Naive thymus-derived CD4-positive, alpha-beta T cell (primary cell): ENCODE measurements at places on chromosomes 2 and 18. TPM values are rescaled to one million over a fixed set of nuclear protein-coding genes. Genes with fewer than 3 reads are reported as not detected.

The XIRP2 gene
- not detected for total RNA-seq

The SNX17 gene
- total RNA-seq = 112 TPM

The AKAIN1 gene
- total RNA-seq = not detected

The SPATA3 gene
- not detected for total RNA-seq

The KCNG3 gene
- total RNA-seq = 0.11 TPM

The ODC1 gene
- total RNA-seq = 73.0 TPM

The PROKR1 gene
- total RNA-seq = not detected

The ZAP70 gene
- total RNA-seq = 382 TPM

The SP100 gene
- total RNA-seq = 203 TPM

The PHLPP1 gene
- 5.5 and 8.6 TPM in 2 replicates for total RNA-seq

The MYO3B gene
- total RNA-seq = 0.69 and 0.82 TPM in 2 replicates

The MRPS9 gene
- total RNA-seq = 22.2 TPM

The PIEZO2 gene
- not detected for total RNA-seq

The TM4SF20 gene
- total RNA-seq = not detected

The SMYD1 gene
- total RNA-seq = not detected

The RAB6C gene
- total RNA-seq = not detected

The MGAT4A gene
- 118 and 125 TPM in 2 replicates for total RNA-seq
